ENCODE measurements at places on chromosomes 3 and 15.
A peak's percentile ranks its signal among the peaks of the same experiment; 100 is the strongest.

DNA sequence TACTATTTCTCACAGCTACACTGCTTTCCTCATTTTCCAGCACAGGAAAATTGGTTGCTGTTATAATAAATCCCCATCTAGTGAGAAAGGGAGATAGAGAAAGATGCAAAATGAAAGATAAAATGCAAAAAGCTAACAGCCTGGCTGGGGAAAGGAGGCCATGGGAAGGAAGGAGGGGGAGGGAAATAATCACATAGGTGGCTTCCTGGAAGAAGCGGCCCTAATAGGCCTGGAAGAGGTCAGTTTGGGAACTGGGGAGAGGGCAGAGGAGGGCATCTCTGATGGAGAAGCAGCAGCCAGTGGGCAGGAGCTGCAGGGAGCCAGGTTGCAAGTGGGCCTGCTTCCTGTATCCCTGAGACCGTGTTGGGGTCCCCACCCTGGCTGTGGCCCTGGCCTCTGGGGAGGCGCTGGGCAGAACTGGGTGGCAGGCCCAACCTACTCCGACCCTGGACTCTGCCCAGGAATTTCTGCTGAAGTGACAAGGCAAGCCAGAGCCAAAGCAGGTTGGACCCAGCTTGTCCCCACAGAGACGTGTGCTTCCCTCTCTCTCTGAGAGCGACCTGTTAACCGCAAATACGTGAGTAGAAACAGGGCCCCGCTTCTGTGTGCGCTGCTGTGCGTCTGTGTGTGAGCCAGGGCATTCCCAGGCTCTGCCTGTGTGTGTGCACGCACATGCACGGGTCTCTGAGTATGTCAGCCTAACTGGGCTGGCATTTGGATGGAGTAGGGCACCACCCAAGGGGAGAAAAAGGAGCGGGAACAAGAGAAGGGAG is 1.9 kb downstream of the SLC28A1 start:
- DNase-seq = no peak

GRCh38 chr3:87236093-87236492 is 9.0 kb downstream of the CHMP2B start:
- DNase-seq = no peak

DNA sequence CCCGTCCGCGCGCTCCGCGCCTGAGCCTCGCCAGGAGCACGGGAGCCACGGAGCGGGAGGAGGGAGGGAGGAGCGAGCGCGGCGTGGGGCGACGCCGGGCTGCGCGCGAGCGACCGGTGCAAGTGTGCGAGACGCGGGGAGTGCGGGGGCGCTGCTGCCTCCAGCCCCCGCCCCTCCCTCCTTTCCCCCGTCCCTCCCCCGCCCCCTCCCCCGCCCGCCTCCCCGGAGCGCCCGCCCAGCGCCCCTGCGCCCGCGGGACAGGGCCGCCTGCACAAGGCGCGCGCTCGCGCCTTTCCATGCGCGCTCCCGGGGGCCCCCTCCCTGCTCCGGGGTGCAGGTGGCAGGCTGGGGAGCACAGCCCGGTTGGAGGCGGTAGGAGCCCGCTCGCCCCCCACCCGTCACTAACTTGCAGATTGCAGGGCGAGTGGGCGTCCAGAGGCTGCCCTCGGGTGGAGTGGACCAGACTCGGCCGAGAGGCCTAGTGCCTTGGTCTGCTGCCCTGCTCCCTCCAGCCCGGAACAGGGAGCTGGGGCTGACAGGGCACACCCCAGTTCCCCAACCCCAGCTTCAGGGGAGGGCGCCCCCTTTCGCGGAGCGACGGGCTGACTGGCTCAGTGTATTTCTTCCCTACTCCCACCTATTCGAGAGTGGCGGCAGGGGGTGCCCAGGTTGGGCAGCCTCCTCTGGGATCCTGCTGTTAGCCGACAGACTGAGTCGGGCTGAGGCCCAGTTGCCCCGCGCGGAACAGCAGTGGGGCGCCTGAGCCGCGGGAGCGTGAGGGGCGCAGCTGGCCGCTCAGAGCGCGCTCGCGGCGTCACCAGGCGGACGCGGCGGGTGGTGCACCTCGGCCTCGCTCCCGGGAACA is at the start of gene WNT7A:
TSS of gene WNT7A (minus strand) at position 126 of the 865 bp plus-strand sequence. CDS start 255 bp downstream, outside the sequence.
- DNase-seq = no peak

- DNase-seq = no peak
Measured at GRCh38 chr3:154954757-154955156, 125.4 kb upstream of the MME start.

- peak; percentile 19 for DNase-seq
Measured at GRCh38 chr3:178714925-178715832, 178.9 kb downstream of the KCNMB2 start.

GRCh38 chr3:104909198-104909597 is 457.5 kb upstream of the ALCAM start:
- no peak for DNase-seq

DNA sequence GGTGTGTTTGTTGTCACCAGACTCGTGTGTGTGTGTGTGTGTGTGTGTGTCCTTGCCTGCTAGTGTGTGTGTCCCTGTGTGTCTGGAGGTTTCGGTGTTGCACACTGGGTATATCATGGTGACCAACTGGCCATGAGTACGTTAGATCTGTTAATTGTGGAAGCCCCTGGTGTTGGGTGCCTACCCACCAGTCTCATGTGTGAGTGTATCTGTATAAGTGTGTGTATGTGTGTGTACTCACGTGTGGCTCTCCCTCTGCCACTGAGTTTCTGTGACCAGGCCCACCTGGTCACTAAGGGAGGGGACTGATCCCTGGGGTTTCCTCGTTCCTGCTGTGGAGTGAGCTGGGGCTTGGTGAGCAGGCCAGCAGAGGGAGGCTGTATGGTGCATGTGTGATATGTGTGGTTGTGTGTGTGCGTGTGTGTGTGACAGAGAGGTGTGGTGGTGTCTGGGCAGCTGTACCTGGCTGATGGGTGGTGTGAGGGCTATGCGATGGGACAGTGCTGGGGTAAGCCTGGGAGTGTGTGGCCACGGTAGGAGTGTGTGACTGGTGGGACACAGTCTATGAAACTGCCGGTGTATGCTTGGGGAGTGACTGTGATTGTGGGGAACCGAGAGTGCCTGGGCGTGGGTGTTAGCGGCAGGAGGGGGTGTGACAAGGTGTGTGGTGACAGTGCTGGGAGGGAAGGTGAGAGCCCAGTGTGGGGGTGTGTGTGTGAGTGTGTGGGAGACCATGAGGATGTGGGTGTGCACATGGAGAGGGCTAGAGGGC is 1.8 kb downstream of the PRKCD start:
- no peak for DNase-seq

GRCh38 chr3:55483196-55484095 is 3.7 kb downstream of the WNT5A start:
- DNase-seq = no peak

Data from spinal cord (tissue), 10 donors.